ENCODE measurements at places on chromosomes 3 and 15.
A peak's percentile ranks its signal among the peaks of the same experiment; 100 is the strongest.

- peak; percentile 16 for DNase-seq
Observed at GRCh38 chr3:184540777-184541681, 20.6 kb upstream of the EPHB3 start.

- peak; percentile 70 for DNase-seq
Observed at GRCh38 chr3:101695779-101696372, 9.4 kb upstream of the RPL24 start.

DNA sequence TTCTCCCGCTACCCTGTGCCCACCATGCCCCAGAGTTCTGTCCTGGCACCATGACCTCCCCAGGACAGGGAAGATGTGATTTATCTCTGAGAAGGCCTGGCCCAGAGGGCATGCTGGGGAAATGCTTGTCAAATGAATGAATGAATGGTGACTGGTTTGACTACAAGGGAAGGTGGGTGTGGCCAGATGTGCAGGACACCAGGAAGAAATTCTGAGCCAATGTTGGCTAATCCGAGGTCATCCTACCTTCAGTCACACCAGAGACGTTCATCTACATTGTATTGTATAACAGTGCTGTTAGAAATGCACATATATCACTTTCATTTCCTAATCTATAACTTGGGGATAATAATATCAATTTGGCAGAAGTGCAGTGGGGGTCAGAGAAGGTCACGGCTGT lies 138.4 kb downstream of the FAM43A start:
- DNase-seq = no peak

DNA sequence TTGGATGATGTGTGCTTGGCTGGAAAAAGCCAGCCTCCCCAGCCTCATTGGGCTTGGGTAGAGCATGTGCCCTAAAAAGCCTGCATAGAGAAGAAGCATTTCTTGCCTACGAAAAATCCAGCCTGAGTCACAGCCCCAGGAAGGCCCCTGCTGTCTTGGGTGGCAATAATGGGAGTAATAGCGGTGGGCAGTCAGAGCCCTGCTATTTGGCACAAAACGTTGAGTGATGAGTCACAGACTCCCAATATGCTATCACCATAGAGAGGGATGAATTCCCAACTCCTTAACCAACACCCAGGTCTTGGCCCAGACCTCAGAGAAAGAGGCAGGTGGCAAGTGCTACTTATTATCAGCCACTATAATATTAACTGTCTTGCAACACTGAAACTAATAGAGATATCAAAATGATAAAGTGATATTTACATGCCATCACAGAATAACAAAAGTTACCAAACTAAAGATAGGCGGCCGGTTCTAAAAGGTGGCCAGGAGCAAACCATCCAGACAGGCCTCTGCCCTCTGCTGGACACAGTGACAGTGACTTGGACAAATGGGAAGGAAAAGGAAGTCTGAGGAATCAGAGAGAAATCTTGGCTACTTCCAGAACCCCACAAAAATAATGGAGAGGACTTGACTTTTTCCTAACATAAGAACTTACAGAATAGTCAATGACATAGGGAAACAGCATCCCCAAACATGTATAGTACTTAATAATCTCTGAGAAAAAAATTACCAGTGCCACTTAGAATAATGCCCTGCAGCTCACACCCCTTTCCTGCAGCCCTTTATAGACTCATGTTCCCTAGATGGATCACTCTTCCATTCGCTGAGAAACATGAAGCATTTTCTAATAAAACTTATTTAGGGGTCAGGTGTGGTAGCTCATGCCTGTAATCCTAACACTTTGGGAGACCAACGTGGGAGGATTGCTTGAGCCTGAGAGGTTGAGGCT lies 51.9 kb upstream of the MUC13 start:
- DNase-seq = peak; percentile 85

GRCh38 chr3:73753985-73754384 lies 129.2 kb upstream of the PDZRN3 start:
- no peak for DNase-seq

GRCh38 chr3:32009957-32010356 lies 28.4 kb downstream of the ZNF860 start:
- DNase-seq = no peak

DNA sequence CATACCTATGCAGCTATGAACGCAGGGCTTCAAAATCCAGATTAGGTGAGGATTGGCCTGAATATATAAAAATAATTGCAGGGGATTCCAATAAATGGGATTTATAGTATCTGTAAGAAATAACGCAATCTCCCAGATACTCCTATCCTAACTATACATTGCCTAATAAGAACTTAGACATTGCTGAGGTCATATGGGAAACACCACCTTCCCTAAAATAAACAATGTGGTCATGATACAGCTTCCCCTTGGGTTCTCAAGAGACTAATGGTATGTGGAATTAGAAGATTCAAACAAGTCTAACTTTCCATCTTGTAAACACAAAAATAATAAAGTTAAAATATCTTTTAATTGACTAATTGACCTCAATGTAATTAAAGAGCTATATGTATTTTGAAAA lies 28.2 kb downstream of the UBE3A start:
- no peak for DNase-seq

GRCh38 chr15:40743921-40744814 lies 10.9 kb downstream of the RMDN3 start:
- peak; percentile 68 for DNase-seq

DNA sequence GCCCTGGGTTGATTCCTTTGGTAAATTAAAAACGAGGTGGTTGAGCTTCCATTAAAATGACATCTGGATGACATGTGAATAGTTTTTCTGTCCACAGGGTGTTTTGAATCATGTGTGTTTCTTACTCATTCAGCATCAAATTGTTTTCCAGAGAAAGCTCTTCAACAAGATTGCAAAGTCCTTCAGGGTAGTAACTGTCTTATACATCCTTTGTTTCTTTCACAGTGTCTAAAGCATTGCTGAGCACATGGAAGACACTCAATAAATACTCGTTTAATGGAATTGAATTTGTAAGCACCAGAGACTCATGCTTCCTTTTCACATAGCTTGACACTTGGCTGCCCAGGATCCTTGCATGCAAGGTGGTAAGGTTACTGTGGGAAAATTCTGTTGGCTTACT lies 223.1 kb upstream of the CNTN6 start:
- no peak for DNase-seq

GRCh38 chr3:175208326-175208725 lies 349.2 kb downstream of the NAALADL2 start:
- DNase-seq = no peak

- DNase-seq = peak; percentile 42
Observed at GRCh38 chr3:43178891-43179366, 73.0 kb upstream of the POMGNT2 start.

- DNase-seq = no peak
Observed at GRCh38 chr3:36681867-36682266, 82.5 kb downstream of the DCLK3 start.

DNA sequence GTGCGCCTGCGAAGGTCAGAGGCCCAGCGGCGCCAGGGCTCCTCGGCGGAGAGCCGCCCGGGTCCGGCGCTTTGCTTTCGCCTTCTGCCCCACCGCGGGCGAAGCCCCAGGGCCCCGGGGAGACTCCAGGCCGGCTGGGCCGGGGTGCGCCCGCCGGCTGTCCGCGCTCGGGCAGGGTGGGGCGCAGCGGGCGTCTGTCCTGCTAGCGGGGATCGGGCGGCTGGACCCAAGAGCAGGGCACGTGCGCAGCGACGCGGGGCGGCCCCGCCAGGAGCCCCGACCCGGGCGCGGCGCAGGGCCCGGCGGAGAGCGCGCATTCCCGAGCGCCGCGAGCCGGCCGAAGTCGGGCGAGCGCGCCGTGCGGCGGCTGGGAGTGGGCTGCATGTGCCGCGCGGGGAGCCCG lies 569 bp upstream of the ALDH1A3 start:
- no peak for DNase-seq

GRCh38 chr3:99901200-99901926 lies 83.7 kb downstream of the CMSS1 start:
- peak; percentile 58 for DNase-seq

DNA sequence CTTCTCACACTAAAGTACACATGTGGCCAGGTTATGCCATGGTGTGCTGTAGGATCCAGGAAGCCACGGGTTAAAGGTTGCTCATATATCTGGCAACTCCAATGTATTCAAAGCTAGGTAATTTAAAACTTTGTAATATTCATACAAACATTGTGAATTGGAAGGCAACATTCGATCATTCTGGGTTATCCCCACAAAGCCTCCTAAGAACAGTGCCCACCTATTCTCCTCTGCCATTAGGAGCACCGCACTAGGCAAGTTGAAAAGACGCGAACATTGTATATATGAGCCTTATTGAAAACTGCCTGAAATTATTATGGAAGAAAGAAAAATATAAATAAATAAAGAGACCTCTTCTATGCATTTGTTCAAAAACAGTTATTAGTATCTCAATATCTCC lies 228.2 kb downstream of the IGSF11 start:
- no peak for DNase-seq

GRCh38 chr15:71364117-71364584 lies 248.9 kb downstream of the THSD4 start:
- no peak for DNase-seq

DNA sequence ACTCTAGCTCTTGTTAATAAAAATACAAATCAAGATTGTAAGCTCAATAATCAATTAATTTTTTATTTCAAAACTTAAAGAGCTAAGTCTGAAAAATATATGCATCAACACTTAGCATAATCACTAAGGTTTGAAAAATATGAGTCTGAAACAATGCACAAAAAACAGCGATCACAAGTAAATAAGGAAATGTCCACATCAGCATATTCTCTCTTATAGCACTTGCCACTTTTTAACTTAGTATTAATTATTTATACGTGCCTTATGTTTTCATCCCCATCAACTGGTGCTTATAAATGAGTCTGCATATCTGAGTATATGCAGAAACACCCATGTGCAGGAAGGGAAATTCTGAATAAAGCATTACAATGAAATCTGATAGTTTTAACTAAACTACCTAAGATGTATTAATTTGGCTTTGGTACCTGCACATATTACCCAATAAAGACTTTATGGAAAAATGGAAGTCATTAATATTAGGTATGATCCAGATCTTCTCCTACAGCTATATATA lies 28.3 kb downstream of the AQR start:
- DNase-seq = no peak

GRCh38 chr15:100318880-100319279 lies 22.9 kb downstream of the ADAMTS17 start:
- no peak for DNase-seq

DNA sequence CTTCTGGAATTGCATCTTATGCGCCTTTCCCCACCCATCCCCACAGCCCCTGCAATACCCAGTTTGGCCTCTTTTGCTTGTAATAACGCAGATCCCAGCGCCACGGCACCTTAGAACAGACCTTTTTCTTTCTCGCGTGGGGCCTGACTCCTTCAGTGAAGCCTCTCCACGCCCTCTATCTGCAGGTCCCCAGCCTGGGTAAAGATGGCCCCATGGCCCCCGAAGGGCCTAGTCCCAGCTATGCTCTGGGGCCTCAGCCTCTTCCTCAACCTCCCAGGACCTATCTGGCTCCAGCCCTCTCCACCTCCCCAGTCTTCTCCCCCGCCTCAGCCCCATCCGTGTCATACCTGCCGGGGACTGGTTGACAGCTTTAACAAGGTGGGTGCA lies 594 bp downstream of the CRELD1 start:
- DNase-seq = peak; percentile 35

- no peak for DNase-seq
Observed at GRCh38 chr3:190620886-190621608, 107.2 kb downstream of the IL1RAP start.

DNA sequence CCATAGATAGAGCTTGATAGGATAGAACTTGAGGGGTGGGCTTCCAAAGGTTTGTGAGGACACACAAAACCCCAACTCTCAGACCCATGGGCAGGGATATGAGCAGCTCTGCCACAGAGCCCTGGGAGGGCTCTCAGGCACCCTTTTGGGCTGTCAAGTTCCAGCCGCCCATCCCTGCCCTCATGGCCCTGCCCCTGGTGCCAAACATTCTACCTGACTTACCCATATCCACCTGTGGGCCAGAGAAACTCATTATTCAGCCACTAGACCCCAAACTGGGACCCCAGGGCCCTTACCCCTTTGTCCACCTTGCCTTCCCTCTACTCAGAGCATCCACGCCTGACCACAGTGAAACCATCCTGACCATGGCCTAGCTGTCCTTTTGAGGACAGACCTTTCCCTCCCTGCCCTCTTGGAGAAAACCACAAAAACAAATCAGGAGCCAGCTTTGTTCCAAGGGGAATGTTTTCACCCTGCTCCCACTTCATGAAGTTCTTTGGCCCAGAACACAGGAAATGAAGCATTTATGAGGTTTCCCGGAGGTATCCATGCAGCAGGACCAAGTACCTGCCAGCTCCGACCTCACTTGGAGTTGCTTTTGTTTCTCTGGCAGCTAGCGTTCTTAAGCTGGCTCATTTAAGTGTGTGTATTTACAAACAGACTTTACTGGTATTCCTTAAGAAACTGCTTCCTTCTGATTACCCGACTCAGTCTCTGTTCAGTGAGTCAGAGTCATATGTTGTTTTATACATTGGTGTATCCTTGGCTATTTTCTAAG lies 34.2 kb upstream of the GALNT15 start:
- DNase-seq = peak; percentile 52

- no peak for DNase-seq
Observed at GRCh38 chr15:59801649-59802048, 112.5 kb upstream of the BNIP2 start.

DNA sequence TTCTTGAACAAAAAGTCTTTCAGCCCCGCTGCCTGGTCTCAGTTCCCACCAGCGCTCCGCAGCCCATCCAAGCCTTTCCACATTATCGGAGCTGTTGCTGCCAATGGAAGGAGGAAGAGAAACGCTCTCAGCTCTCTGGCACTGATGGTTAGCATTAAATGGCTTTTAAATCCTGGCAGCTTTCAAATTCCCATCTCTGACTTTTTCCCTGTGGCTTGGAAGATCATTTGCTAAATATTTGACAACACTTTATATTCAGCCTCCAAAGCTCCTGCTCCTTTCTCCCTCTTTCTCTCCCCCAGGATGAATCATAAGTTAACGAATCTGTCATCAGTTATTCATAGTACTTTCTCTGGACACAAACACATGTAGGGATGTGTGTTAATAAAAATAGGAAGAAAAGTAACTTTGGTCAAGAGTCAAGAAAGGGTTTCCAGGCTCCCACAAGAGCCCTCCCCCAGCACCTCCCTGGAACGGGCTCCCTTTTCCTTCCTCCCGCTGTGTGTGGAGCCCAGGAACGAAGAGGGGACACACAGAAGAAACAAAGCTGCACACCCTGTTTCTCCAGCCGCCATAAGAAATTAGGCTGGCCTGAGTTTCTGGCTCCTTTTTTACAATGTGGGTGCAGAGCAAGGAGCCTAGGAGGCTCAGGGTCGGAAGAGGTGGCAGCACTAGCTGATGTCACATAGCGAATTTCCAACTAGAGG lies 47.6 kb upstream of the TSEN2 start:
- DNase-seq = peak; percentile 12

- no peak for DNase-seq
Observed at GRCh38 chr3:197478746-197479668, 76.8 kb downstream of the BDH1 start.

DNA sequence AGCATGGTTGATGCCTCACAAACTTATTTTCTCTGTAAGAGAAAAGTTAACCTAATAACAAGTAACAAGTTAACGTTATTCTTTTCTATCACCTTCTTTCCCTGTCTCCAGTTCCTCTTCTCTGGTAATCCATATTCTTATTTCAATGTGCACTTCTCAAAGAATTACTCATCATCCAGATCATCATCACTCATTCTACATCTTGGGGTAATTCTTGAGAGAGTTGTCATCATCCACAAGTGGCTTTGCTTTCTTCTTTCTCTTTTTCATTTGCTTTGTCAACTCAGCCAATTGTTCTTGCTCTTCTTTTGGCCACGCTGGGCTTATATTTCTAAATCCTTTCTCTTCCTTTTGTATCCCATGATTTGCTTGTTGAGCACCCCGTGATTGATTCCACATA lies 20.8 kb upstream of the RNF111 start:
- peak; percentile 7 for DNase-seq
